ENCODE measurements at places on chromosomes 5 and 9.
A peak's percentile ranks its signal among the peaks of the same experiment; 100 is the strongest.

GRCh38 chr5:21685522-21685921, 1167.6 kb downstream of the CDH12 start:
- peak; percentile 84 for DNase-seq

GRCh38 chr5:63053019-63053638, 474.5 kb downstream of the LRRC70 start:
- peak; percentile 8 for DNase-seq

DNA sequence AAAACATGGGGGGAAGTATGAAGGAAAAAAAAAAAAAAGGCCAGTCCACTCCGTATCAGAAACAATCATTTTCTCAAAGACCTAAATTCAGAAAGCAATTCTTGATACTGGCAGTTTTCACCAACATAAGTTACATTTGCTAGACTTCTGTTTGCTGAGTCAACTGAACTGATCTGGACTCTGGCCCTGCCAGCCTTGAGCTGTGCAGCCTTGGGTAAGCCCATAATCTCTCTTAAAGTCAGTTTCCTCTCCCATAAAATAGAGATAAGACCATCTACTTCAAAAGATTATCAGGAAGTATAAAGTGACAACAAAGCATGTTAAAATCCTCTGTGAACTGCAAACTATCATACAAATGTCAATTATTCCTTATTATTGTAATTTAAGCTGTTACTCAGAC, 106.8 kb downstream of the MAPKAP1 start:
- no peak for DNase-seq

- DNase-seq: no peak
Measured at GRCh38 chr5:78881884-78882283, 103.2 kb downstream of the ARSB start.

- DNase-seq: no peak
Measured at GRCh38 chr9:34689512-34689911, 1.6 kb downstream of the CCL19 start.

DNA sequence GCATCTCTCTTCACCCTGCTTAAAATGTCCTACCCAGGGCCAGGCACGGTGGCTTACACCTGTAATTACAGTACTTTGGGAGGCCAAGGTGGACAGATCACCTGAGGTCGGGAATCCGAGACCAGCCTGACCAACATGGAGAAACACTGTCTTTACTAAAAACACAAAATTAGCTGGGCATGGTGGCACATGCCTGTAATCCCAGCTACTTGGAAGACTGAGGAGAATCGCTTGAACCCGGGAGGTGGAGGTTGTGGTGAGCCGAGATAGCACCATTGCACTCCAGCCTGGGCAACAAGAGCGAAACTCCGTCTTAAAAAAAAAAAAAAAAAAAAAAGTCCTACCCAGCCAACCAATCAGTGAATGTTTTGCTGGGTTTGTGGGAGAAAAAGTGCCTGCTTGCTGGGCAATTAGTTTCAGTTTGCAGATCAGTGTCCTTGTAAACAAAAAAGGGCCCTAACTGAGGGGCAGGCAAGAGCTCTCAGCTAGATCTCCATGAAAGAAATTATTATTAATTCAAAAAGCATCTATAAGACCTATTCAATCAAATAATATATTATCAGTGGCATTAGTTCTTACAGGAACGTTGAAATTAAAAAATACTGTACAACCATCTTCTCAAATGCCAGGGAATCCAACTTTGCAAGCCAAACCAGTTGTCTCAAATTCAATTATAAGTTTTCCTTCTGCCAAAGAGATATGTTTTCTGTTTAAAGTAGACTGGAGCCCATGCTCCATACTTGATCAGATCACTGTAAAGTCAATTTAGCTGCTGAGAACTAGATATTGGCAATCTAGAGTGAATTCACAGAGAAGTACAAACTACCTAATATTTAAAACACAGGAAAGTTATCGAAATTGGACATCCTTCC, 3.9 kb downstream of the MEGF9 start:
- DNase-seq: peak; percentile 43
